ENCODE measurements at places on chromosomes 5 and 9.
A peak's percentile ranks its signal among the peaks of the same experiment; 100 is the strongest.

- no peak for DNase-seq
These were observed 20.5 kb upstream of the CDKN2AIPNL start for GRCh38 chr5:134432174-134432573.

DNA sequence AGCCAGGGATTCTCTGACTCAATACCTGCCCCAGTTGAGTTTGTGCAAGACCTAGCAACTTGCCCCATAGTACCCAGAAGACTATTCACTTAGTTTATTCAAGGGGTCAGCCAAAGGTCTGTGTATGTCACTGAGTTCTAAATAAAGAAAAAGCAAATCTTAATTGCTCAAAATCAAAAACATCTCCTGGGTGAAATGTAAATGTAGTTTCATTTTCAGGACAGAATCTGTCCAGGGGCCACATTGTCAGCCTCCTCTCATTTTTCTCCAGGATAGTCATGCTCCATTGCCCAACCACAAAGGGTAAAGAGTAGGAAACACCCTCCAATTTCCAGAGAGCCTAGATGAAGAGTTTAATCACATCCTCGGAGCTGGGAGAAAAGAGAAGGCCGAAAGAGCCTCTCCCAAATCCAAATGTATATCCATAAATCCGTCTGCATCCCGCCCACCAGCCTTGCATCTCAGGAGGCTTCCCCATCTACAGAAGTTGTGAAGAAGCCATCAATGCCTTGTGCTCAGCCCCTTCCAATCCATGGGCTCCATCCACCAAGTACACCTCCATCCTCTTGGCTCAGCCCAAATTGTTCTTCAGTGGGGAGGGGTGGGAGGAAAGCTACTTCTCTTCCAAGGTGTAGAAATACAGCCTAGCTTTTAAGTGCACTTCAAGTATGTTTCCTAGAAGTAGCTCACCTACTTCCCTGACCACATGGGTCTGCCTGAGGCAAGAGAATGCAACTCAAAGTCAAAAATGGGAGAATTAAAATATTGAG is 26.9 kb downstream of the ADAM19 start:
- DNase-seq = peak; percentile 88

GRCh38 chr5:68994645-68995044 is 99.2 kb upstream of the SLC30A5 start:
- no peak for DNase-seq

GRCh38 chr5:122757285-122757684 is 17.6 kb upstream of the SNX2 start:
- no peak for DNase-seq

- no peak for DNase-seq
These were observed 87.3 kb downstream of the LIFR start for GRCh38 chr5:38468978-38469706.

DNA sequence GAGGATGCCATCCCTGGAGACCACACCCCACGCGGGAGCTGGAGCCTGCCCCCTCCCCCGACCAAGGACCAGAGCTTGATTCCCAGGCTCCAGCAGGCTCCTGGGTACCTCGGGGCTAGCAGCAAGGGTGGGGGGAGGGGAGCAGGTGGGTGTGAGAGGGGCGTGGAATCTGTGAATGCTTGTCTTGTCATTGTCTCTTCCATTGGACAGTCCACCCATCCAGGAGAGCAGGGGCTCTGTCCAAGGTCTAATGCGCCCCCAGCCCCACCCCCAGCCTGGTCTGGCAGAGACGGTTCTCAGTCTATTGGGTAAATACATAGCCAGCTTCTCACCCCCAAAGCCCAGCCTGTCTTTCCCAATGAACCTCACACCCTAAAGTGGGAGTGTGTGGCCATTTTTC is 22.8 kb downstream of the URM1 start:
- no peak for DNase-seq

DNA sequence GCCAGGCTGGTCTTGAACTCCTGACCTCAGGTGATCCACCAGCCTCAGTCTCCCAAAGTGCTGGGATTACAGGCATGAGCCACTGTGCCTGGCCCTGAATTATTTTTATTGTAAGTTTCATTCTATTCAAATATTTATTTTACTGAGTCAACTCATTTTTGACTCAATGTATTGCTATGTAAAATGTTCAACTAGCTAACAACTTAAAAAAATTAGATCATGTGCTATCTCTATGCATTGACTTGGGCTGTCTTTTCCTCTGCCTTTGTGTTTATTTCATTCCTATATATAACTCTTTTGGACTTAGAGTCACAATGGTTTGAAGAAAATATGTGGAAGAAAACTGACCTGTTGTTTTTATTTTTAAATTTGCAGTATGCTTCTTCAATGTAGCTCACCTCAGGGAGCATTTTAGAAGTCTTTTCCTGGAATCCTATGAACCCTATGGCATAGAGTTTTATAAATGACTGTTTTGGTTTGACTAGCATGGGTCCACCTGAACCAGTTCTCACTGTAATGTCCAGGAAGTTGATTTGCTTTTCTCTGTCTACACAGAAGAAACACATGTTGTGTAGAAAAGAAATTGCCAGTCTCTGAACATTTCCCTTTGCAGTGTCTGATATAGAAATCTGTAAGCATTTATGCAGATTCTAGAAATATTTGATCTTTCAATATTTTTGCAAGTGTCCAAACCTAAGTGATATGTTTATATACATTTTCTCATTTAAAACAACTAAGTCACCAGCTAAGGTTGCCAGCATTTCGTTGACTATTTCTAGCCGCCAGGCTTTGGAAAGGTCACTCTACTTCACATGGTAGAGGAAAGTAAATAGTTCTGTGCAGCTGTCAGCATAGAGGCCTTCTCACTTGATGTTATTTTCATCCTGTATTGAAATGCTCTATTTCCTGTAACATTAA is 138.8 kb downstream of the PCSK1 start:
- no peak for DNase-seq

GRCh38 chr9:130662970-130663257 is 1.5 kb upstream of the PRDM12 start:
- no peak for DNase-seq

DNA sequence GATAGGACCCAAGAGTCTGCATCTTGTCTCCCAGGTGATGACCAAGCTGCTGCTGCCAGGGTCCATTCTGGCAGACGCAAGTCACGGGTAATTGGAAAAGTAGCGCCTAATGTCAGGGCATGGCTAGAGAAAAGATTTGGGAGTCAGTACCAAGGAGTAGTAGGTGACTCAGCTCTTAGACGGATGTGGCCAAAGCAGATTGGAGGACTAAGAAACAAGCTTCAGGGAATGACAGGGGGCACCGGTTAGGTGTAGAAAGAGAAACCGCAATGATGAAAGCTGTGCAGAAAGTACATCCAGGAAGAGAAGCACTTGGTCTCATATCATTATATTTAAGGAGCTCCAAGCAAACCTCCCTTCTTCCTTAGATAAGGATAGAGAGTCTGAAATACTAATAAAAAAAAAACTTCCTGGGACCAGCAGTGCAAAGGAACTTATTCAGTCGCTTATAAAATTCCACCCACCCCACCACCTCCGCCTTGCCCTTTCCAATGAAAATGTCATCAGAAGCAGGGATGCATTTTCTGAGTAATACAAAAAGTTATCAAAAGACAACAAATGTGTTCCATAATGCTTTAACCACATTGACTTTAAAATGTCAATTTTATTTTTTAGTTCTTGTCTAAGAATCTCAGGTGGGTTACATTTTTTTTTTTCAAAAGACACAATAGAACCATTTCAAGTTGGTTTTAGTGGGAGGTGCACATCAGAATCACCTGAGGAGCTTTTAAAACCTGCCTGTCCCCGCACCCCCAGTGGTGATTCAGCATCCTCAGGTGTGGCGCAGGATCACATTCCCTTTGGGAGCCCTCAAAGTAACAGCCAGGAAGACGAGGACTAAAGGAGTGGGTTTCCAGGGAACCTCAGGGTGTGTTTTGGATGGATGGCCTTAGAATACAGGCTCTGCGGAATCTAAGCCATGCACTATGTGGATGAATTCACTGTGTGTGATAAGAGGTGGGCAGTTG is 31.2 kb downstream of the PTPN3 start:
- DNase-seq = no peak

DNA sequence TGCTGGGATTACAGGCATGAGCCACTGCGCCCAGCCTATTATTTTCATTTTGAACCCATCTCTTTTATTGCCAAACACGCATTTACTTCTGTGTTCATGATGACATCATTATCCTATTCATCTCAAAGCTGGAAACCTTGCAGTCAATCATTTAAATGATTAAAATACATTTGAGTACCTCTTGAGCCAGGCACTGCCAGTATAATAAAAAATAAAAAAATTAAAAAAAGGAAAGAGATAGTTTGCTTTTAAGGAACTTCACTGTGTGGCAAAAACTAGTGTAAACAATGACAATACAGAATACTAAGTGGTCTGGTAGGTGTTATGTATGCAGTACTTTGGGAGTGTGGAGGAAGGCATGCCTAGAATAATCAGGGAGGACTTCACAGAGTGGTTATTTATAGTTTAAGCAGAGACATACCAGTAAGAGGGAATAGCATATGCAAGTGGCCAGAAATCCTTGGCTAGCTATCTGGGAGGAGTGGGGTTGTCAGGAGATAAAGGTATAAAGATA is 8.6 kb downstream of the NSD1 start:
- no peak for DNase-seq

DNA sequence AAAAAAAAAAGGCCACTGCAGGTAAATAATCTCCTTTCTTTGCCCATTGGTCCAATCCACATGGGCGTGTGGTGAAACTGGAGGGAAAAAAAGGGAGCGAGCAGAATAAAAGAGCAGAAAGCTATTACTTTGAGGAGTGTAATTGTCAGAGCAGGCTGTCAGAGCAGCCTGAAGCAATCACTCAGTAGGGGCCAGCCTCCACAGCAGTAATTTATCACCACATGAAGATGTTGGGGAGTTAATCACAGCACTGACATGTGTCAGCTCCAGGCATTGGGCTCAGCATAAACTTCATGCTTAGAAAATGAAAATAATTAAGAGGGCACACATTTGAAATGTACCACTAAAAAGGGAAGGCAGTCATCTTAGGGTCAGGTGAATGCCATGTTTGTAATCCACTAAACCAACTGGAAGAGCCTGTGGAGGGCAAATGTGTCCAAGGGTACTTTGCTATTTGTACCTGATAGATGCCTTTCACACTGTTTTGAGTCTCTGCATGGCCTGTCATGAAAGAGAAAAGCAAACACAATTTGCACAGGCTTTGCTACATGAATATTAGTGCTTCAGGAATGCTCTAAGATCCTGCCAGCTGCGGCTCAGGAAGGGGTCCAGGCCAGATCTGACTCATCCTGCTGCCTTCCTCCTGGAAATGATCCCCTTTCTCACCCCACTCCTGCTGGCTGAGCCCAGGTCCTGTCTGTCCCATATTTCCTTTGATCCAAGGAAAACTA is 2.9 kb upstream of the PTGER4 start:
- no peak for DNase-seq

- no peak for DNase-seq
These were observed 300.5 kb downstream of the SLCO4C1 start for GRCh38 chr5:101995585-101995984.

- DNase-seq = no peak
These were observed 118.7 kb downstream of the CCDC192 start for GRCh38 chr5:127821896-127822295.

DNA sequence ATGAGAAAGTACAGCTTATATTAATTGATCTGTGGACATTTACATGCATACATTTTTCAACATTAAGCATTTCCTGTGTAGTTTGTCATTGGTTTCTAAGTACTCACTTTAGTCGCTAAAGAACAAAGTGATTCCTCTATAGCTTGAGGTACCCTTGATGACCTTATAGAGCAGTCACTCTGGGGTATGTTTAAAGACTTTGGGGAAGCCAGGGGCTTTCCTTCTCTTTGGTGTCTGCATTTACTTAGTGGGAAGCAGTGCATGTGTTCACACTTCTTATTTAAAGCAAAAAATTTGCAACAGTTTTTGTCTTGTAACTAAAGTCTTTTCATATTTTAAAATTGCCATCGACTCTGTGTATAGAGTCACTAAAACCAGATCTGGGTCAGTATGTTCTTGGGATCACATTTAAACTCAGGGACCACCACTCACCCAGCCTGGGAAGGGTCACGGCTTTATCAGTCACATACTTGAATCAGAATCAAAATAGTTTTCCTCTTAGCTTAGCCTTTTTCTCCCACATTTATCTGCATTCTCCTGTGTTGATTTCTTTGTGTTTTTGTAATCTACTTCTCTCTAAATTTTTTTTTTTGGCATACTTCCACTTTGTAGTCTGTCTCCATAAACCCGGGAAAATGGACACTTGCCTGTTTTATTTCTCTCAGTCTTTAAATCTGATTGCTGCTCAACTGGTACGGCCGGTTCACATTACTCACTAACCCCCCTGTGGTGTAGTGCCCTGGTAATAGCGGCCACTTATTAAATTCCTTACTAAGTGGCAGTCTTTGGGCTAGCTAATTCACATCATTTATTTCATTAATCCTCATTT is 143.9 kb upstream of the FBN2 start:
- DNase-seq = no peak
